ENCODE measurements at places on chromosomes 6 and 20.

- DNase-seq = no peak
Measured at GRCh38 chr6:139722530-139722929, 348.1 kb upstream of the CITED2 start.

DNA sequence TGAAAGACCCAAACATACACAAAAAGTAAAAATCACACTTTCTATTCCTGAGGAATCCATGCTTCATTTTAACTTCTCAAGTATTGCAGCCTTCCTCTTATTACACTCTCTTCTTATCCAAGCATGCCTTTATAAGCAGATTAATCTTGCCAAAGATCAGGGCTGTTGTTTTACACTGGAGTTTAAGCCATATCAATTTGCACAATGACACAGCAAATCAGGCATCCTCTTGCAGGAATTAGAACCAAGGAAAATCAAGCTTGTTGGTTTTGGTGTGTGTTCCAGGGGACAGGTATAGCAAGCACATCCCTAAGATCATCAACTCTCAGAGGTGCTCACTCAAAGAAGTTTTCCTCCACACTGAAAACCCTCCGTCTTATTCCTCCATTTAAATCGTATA lies 69.5 kb downstream of the CYP39A1 start:
- no peak for DNase-seq

DNA sequence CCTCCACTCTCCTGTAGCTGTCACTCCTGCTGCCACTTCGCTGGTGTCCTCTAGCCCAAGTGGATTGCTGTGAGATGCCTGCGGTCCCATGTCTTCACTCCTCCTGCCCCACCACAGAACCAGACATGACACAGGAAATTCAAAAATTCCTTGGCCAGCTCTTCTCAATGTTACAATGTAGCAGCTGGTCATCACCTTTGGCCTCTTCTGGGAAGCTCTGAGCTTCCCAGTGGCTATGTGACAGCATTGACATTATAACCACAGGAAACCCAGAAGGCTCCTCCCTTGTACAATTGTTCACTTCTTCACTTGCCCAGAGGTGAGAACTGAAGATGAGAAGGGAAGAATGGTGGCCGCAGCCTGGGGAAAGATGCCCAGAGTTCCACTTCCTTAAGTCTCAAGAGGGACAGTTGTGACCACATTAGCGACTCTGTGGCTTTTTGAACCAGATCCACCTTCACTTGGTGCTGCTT lies 76.1 kb upstream of the NAA20 start:
- no peak for DNase-seq

GRCh38 chr20:24469116-24469893 lies at the start of gene SYNDIG1:
TSS of gene SYNDIG1 (plus strand) at chr20:24469629. CDS start at chr20:24543098, 73,469 bp downstream.
- no peak for DNase-seq

GRCh38 chr6:854406-855118 lies 161.6 kb upstream of the EXOC2 start:
- no peak for DNase-seq

DNA sequence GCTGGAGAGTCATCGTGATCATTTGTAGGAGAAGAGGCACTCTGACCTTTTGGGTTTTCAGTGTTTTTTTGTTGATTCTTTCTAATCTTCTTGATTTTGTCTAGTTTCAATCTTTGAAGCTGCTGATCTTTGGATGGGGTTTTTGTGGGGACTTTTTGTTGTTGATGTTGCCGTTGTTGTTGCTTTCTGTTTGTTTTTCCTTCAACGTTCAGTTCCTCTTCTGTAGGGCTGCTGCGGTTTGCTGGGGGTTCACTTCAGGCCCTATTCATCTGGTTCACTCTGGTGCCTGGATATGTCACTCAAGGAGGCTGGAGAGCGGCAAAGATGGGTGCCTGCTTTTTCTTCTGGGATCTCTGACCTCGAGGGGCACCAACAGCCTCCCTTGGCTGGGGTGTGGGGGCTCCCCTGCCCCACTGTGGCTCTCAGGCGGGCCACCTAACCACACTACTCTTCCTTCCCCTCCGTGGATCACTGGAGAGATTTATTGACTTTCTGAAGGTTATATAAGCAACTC lies 21.5 kb upstream of the TMEM244 start:
- no peak for DNase-seq

DNA sequence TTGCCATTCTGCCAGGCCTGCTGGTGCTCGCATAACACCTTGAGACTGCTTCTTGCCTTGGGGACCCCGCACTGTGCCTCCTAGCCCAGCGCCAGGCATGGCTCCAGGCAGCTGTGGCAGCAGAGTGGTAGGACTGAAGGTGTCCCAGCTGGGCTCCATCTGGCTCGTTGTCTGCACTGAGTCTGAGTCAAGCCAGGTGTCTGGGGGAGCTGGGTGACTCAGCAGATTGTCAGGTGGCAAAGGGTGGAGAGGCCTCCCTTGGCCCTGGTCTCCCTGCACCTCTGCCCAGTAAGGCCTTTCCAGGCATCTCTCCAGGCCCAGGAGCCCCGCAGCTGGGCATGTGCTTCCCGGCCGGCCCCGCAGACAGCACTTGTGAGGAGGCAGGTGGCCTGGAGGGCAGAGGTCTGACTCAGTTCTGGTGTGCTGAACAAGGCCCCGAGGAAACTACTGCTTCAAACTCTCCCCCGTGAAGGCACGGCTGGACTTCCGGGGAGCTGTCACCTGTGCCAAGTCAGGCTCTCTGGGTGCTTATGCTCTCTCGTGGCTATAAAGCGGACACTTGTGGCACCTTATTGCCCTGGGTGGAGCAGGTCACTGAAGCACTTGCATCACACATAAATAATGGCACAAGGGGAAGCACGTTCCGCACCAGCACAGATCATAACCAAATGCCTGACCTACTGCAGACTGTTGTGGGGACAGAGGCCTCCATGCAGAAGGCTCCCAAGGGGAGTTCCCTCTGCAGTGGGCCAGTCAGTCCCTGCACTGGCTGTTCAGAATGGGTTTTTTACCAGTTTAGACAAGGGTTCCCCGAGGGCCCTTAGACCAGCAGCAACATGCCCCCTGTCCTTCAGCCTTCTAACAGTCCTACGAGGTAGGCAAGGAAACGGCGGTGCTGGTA lies 27.5 kb downstream of the FOXC1 start:
- no peak for DNase-seq

DNA sequence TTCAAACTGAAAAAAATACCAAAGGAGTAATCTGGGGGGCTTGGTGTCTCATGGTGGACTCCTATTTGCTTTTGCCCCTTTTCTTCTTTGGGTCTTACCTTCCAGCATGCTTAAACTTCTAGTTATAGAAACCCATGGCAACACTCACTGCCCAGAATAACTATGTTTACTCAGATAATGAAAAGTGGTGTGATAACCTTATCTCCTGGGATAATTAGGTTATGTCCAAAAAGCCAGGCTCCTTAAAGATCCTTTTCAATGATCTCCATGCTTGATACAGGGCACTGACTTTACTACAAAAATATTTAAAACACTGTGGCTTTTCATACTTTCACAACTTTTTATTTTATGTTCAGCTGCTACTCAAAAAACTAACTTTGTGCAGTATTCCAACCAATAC lies 245.6 kb downstream of the PRKN start:
- DNase-seq = no peak

DNA sequence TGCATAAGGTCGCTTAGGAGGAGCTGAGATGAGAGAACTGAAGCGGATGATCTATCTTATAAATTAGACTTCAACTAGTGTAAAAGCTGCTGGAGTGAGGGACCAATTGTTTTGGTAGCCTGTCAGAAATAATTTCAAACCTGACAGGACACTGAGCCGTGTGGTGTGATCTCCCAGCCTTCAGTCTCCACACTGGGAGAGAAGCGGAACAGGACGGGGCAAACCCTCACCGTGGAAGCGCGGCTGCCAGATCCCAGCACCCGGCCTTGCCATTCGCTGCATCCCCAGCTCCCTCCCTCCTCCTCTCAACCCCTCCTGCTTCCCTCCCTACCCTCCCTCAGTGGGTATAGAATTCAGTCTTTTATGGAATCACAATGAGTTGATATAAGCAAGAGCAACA lies 900.1 kb upstream of the SLC35B3 start:
- no peak for DNase-seq

DNA sequence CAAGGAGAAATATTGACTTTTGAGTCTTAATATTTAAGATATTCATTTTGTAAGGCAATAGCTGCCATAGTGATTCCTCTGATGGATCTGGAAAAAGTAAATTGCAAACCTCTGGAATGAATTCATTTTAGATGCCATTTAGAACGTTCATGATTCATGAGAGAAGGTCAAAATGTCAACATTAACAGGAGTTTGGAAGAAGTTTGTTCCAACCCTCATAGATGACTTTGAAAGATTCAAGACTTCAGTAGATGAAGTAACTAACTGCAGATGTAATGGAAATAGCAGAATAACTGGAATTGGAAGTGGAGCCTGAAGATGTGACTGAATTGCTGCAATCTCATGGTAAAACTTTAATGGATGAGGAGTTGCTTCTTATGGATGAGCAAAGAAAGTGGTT lies 100.9 kb upstream of the CCN2 start:
- DNase-seq = no peak

- no peak for DNase-seq
Measured at GRCh38 chr6:3310703-3311102, 52.0 kb downstream of the PSMG4 start.

DNA sequence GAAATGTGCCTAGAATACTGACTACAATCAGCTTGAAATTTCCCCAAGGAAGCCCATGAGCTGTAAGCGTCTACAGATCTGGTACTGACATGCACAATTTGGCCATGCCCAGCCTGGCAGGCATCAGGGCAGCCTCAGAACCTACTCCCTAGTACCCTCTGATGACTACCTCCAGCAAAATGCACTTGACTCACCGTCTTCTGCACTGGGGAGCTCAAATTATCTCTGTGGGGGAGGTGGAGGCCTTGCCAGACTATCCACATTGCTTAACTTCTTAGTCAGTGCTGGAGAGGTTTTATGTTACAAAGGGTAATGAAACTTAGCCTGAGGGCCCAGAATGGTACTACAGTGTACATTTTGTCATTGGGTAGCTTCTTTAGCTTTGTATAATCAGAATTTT lies 126.0 kb upstream of the ADGRF1 start:
- DNase-seq = peak; percentile 64

DNA sequence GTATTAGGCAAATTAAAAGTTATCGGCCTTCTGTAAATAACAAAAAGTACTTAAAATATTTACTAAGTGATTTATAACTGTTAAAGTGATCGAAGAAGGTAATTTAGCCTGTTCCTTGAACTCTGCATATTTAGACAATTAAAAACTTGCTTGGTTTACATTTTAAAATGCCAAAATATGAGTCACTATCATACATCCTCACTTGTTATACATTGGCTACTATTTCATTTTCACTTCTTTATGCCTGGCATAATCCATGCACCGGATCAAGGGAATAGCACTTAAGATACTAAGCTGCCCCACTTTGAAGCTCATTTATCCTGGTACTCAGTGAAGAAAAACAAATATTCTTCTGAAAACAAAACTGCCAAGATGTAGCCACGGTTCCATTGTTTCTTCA lies 344.6 kb downstream of the UBE3D start:
- DNase-seq = no peak

DNA sequence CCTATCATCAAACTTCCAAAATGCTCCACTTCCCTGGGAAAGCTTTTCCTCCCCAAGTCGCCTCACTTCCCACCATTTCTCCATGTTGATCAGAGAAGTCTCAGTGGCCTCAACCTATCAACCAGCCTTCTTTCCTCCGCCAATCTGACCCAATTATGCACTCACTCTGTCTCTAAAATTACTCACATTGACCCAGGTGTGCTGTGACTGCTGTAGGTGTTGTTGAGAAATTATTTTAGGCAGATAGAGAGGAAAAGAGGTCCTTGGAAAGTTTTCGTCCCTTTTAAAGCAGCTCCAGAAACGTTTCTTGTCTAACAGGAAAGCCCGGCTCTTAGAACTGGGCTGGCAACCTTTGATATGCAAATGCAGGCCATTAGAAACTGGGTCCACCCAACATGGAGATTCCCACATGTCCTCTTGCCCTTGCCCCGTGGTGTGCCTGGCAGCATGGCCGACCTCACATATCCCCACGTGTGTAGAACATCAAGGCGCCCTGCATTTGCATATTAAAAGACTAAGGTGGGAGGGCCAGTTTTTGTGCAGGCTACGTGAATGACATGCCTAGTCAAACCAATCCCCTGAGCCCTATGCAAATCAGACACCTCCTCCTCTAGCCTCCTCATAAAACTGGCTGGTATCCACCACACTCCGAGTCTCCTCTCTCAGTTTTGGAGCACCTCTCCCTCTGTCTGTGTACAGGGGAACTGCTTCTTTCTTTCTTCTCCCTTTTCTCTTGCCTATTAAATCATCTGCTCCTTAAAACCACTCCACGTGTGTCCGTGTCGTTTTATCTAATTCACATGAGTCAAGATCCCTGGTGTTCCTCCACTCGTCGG lies 12.9 kb downstream of the IPCEF1 start:
- DNase-seq = no peak

- no peak for DNase-seq
Measured at GRCh38 chr6:156336733-156337132, 440.4 kb upstream of the ARID1B start.

- DNase-seq = peak; percentile 60
Measured at GRCh38 chr6:56292505-56293181, 45.3 kb upstream of the COL21A1 start.

DNA sequence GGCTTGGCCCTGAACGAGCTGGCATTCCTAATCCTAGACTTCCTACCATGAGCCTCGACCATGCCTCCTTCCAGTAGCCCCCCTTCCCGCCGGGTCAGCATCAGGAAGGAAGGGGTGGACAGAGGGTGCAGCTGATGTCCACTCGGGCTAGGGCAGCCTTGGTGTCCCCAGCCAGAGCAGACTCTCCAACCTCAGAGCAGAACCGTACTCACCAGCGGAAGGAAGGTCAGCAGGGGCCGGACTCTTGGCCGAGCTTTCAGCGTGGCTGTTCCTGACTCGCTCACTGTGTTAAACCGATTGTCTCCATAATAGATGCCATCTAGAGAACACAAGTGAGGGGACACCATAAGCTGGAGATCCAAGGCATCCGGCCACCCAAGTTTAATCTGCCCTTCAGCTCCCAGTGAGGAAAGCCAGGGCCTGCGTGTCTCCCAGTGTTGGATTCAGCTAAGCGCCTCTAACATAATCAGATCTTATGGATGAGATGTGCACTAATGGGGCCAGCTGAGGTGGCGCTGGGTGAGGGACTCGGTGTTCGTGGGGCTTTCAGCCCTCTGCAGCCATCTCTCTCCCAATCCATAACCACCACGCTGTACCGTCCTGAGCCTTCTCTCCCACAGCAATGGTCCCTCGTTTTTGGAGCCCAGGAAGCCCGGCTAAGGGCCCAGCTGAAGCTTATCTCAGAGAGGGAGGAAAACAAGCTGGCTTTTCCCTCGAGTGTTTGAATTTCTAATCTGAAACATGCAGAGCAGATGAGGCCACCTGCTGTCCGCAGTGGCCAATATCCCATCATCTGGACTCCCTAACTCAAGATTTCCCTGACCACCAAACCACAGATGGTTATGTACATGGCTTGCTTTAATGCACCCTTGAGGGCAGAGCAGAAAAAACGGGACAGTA lies 13.7 kb downstream of the C6orf132 start:
- no peak for DNase-seq

- no peak for DNase-seq
Measured at GRCh38 chr6:148866657-148867268, 119.9 kb downstream of the UST start.

DNA sequence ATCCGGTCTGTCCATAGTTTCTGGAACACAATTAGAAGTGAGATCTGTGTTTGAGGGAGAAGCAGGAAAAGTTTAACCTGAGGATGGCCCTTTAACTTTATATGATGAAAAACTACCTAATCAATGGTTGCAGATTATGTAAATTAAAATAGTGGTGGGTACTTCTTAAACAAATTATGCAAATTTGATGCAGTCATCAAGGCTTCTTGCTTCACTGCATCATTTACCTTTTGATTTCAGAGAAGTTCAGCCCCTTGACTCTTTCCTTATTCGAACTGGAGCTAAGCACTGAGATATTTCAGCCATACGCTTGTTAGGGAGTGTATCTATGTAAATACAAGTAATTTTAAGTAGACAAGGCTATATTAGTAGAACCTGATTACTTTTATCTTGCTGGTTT lies 73.8 kb downstream of the JARID2 start:
- DNase-seq = no peak
